ENCODE measurements at places on chromosomes 16 and 17.

DNA sequence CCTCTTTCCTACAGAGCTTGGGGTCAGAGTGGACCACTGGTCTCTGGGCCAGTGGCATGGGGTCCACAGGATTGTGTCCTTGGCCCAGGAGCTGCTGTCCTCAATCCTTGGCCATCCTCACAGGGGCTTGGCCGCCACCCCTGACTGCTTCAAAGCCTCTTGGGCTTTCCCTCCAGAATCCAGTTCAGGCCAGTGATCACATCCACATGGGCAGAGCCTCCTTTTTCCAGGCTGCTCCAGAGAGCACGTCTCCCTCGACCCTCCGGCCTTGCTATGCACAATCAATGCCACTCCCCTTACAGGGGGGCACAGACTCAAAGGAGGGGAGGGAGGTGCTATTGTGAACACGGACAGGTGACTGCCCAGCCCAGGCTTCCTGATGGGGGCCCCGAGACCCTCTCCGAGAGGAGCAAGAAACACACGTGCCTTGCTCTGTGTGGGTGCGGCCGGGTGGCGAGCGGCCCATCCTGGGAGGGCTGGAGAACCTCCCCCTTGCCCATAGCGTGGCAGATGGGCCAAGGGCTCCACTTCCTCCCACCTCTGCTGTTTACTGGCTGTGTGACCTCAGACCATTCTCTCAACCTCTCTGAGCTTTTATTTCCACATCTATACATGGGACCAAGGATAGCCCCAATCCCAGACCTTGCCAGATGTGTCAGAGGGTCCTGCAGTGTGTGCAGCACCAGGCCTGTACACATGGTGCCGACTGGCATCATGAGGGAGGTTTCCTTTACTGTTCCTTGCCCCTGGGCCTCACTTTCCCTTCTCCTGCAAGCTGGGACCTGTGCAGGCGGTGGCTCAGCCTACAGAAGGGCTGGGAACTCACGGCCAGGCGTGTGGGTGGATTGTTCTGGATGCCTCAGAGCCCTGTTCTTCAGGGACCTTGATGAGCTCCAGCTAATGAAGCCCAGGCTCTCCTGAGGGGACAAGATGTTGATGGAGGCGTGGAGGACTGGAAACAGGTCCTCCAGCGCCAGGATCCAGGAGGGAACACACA is 229.0 kb upstream of the GSE1 start:
- DNase-seq, result no peak

DNA sequence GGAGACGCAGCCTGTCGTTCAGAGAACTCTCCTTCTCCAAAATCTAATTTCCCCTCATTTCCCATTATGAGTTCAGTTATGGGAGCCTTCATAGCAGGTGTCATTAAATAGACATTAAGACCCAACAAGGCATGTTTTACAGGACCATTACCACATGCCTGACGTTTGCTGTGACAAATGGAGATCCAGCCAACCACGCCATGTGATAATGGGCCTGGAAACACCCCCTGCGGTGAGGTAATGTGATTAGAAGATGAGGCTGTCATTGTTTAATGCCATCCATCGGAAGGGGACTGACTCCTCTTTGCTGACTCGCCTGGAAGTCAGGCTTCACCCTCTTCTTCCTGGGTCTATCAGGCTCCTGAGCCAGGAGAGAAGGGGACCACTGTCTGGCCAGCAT is 76.9 kb downstream of the WSCD1 start:
- no peak for DNase-seq

DNA sequence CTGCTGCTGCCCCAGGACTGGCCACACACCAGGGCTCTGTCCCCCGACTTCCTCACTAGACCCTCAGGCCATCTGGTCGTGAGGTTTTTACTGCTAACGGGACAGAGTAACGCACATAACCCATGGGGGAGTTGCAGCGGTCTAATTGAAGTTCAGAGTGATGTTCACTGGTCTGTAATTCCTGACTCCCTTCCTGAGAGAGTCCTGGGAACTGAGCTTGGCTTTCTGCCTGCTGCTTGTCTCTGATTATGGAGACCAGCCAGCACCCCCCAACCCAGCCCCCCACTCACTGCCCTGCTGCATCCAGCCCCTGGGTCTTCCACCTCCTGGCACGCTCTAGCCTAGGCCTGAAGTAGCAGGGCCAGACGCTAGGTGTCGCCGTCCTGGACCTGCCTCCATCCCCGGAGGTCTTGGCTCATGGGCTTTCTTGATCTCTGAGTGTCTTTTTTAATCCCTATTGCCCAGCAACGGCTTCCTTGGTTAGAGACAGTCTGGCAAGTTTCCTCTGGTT is 192.9 kb downstream of the CCDC182 start:
- DNase-seq, result peak; percentile 44

DNA sequence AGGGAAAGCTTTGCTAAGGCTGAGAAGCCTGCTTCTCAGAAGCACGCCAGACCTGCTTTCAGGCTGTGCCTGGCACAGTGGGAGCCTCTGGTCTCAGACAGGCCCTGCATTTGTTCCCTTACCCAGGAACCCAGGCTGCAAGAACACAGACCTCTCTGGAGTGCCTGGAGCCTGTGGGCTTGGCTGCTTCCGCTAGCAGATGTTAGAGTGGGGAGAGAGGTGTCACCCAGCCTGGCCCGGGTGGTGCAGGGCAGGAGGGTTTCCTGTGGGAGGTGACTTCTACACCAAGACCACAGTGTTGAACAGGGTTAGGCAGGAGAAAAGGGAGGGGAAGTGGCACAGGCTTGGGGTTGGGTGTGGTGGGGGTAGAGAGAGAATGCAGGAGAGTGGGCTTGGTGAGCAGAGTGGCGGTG is 35.8 kb upstream of the ADGRG1 start:
- no peak for DNase-seq

- no peak for DNase-seq
Measured at GRCh38 chr17:16001226-16001897, 1.7 kb downstream of the TTC19 start.

- no peak for DNase-seq
Measured at GRCh38 chr16:29982560-29983419, 9.1 kb downstream of the TAOK2 start.

- no peak for DNase-seq
Measured at GRCh38 chr16:81578076-81578475, 133.5 kb downstream of the CMIP start.

DNA sequence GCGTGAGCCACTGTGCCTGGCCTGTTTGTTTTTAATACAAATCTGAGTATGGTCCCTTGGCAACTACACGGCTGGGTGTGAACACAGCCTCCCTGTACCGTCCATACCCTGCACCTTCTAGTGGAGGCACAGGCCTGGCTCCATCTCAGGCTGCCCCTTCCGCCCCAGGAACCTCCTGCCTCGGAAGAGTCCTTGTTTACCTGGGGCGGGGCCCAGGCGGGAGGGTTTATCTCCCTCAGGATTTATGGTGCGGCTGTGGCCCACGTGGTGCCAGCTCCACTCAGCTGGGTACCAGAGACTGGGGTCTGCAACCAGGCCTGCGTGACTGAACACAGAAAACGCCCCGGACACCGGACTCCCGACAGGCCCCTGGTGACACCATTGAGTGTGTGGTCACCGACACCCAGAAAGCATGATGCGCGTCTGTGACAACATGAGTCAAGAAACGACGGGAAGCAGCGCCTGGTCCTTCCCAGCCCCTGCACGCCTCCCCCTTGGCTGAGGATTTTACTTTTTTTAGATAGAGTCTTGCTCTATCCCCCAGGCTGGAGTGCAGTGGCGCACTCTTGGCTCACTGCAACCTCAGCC is 19.0 kb downstream of the UNKL start:
- no peak for DNase-seq

- no peak for DNase-seq
Measured at GRCh38 chr17:78724544-78724943, 57.5 kb downstream of the CYTH1 start.

DNA sequence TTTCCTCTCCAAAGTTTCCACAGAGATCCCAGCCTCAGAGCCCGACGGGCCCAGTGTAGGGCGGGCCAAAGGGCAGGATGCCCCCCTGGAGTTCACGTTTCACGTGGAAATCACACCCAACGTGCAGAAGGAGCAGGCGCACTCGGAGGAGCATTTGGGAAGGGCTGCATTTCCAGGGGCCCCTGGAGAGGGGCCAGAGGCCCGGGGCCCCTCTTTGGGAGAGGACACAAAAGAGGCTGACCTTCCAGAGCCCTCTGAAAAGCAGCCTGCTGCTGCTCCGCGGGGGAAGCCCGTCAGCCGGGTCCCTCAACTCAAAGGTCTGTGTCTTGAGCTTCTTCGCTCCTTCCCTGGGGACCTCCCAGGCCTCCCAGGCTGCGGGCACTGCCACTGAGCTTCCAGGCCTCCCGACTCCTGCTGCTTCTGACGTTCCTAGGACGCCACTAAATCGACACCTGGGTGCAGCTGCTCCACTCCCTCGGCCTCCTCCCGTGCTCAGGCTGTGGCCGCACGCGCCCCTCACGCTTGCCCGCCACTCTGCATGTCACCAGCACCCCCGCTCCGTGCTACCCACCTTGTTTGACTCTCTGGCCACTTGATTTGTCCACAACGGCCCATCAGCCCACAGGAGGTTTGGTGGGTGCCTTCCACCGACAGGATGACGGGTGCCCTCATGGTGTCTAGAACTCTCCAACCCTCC is 15.3 kb upstream of the STH start:
- DNase-seq, result no peak

- no peak for DNase-seq
Measured at GRCh38 chr16:46884513-46885293, 541 bp downstream of the GPT2 start.

GRCh38 chr17:17221329-17221728 is 15.2 kb upstream of the PLD6 start:
- no peak for DNase-seq

- DNase-seq, result no peak
Measured at GRCh38 chr17:34071886-34072420, 183.1 kb upstream of the CCL2 start.

- peak; percentile 71 for DNase-seq
Measured at GRCh38 chr17:50272711-50273653, 1.3 kb upstream of the TMEM92 start.

GRCh38 chr17:68289936-68290267 is 1.0 kb downstream of the SLC16A6 start:
- no peak for DNase-seq
